Caki2 (cell line): ENCODE measurements at places on chromosomes 1 and 21. TPM values are rescaled to one million over a fixed set of nuclear protein-coding genes. Genes with fewer than 3 reads are reported as not detected.

DNA sequence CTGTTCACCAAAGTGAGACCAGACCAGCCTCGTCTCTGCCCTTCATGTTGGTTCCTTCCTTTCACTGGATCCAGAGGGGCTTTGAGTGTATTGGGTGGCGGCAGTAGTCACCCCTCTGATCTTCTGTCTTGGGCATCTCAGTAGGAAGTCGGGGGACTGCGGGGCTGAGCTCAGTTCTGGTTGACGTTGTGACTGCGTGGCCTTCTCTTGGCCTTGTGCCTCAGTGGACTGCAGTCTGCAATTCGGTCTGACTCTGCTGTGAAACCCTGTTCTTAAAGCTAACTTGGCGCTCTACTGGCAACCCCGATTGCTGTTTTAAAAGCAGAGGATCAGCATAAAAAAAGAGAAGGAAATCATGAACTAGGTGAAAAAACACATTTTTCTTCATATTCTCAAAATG lies 56.7 kb downstream of the SLC37A1 start:
- no peak for DNase-seq

DNA sequence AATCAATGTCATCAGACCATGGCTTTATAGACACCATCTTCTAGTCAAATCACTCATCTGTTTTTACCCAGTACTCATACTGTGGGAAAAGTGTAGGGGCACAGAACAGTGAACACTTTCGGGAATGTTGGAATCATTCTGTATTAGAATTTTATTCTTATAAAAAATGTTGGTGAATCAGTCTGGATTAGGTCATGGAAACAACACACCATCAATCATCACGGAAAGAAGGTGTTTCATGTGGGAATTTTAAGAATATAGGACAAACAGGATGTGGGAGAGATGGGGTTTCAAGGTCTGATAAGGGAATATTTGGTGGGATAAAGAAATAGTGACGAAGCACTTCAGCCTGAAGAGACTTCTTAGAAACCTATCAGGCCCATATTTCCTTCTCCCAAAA lies 17.3 kb downstream of the GBP1 start:
- no peak for DNase-seq

DNA sequence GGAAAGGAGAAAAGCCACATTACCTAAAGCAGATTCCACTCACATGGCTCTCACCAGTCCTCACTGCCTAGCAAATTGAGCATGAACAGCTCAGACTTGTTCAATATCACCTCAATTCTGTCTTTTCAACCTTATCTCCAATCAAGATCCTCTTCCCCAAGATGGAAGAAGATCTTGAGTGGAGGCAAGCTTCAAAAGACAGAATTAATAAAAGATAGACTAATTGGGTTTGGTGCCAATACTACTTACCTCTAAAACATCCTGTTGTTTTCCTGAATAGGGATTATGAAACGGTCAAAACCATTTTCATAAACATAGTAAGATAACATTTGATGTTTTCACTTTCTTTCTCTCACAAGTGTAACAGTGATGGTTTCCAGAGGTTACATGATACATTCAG lies 349.2 kb upstream of the PLD5 start:
- no peak for DNase-seq

Gene CYP4Z1
- total RNA-seq = not detected in 2 replicates

Gene FOXD2
- 1.6 TPM in 2 replicates for total RNA-seq

GRCh38 chr1:23424293-23425192 lies at the start of gene TCEA3:
Gene TCEA3 (minus strand): TSS chr1:23424748. CDS start chr1:23424633, 115 bp downstream.
- no peak for DNase-seq

Gene EDARADD
- not detected in 2 replicates for total RNA-seq

- DNase-seq = no peak
These were observed 577.8 kb downstream of the BRINP3 start for GRCh38 chr1:189899686-189900425.

GRCh38 chr1:201696217-201696761 lies 132.7 kb upstream of the IPO9 start:
- peak; percentile 63 for DNase-seq

DNA sequence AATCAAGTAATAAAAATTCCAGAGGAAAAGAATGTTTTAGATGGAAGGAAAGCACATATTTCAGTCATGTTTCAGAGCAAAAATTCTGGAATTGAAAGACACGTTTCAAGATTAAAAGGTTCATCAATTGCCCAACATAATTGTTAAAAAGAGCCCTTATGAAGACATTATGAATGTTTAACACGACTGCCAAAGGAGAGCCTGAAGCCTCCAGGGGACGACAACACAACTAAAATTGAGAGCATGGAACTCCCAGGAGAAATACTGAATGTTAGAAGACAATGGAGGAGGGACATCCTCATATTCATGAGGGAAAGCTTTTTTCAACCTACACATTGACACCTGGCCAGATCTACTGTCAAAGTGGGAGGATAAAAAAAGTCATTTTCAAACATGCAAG lies 16.0 kb downstream of the OR2T11 start:
- peak; percentile 0 for DNase-seq

Gene CLCC1
- 38.6 and 51.5 TPM in 2 replicates for total RNA-seq

GRCh38 chr1:206002160-206002559 lies 1.0 kb downstream of the RAB7B start:
- no peak for DNase-seq

GRCh38 chr1:198771563-198772153 lies 132.8 kb downstream of the PTPRC start:
- peak; percentile 16 for DNase-seq

DNA sequence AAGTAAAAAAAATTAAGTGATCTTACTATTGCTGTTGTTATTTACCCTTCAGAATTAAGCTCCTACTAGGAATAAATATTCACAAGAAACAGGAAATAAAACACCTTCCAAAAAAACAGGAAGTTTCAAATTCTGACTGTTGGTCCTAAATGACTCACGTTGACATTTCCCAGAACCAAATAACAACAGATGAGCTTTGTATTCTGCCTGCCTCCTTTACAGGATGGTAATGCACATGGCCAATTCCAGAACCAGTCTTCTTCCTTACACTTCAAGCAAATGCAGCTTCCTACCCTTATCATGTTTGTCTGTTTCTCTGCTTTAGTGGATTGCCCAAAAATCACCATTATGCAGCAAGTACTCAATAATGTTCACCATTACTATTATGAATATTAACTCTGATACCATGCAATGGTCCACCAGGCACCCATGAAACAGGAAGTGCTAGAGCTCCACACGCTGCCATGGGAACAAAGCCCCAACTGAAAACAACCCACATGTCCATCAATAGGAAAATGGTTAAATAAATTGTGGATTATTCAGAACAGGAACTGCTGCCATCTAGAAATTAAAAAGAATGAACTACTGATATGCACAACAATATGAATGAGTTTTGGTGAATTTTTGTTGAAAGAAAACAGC lies 8.9 kb downstream of the CASP9 start:
- DNase-seq = no peak

DNA sequence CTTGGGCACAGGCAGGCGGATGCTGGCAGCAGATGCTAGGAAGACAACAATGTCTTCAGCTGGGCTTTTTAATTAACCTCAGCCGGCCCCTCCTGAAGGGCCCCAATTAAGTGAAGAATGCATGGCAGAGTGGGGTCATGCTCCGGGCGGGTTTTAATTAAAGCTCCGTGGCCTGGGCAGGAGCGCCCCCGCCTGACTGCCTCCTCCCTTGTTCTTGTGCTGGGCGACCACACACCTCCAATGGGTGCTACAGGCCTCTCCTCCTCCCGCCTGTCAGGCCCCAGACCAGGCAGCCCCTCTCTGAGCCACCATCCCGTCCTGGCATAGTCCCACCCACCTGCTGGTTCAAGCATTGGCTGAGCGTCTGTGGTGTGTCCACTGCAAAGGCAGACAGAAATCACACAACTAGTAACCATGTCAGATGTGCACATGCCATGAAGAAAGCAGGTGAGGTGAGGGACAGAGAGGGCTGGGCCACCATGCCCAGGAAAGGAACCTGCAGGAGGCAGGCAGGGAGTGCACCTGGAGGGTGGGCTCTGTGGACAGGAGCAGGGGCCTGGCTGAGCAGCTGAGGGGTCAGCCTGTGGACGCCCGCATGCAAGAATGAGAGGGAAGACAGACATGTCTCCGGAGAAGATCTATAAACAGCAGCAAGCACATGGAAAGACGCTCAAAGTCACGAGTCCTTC lies 8.5 kb upstream of the ARF1 start:
- DNase-seq = no peak

Gene S100A7
- total RNA-seq = not detected in 2 replicates

DNA sequence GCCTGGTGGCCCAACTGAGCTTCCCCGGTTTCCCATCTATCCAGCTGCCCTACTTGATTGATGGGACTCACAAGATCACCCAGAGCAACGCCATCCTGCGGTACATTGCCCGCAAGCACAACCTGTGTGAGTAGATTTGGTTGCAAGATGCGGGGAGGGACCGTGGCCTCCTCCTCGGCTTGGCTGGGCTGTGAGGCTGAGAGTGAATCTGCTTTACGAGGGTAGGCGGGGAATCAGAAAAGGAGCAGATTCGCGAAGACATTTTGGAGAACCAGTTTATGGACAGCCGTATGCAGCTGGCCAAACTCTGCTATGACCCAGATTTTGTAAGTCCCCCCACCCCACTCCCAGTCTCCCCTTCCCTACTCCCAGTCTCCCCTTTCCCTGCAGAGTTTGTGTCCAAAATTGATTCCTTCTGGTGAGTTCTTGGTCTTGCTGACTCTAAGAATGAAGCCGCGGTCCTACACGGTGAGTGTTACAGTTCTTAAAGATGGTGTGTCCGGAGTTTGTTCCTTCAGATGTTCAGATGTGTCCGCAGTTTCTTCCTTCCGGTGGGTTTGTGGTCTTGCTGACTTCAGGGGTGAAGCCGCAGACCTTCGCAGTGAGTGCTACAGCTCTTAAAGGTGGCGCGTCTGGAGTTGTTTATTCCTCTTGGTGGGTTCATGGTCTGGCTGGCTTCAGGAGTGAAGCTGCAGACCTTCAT lies 1.5 kb downstream of the GSTM2 start:
- no peak for DNase-seq

GRCh38 chr1:186413319-186413718 lies 37.7 kb downstream of the ODR4 start:
- no peak for DNase-seq

Gene ETV3
- 5.2 and 7.3 TPM in 2 replicates for total RNA-seq

Gene S100A2
- total RNA-seq = 10.0 and 24.4 TPM in 2 replicates

- no peak for DNase-seq
These were observed 1863.5 kb downstream of the MRPL39 start for GRCh38 chr21:23743821-23744220.

- DNase-seq = no peak
These were observed 158.4 kb downstream of the SEC16B start for GRCh38 chr1:177811429-177811828.

Gene YIPF1
- 27.0 and 32.4 TPM in 2 replicates for total RNA-seq

DNA sequence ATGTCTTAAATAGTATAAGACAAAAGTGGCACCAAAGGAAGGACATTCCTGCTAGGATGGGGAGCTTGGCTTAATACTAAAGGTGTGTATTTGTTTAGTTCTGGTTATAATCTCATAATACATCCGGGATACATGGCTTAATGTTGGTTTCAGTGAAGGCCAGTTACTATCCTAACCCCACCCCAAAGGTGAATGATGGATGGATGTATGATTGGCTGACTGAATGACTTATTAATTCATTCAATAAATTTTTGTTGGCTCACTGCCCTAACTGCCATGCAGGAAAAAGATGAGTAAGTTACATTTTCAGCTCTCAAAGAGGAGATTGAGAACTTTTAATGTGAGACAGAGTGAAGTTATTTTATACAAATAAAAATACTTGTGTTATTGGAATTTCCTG lies 52.2 kb downstream of the PHACTR4 start:
- DNase-seq = no peak

Gene PTGFRN
- total RNA-seq = 20.7 and 26.4 TPM in 2 replicates

Gene FCRL5
- total RNA-seq = not detected in 2 replicates

- peak; percentile 72 for DNase-seq
These were observed 96.3 kb downstream of the BCAR3 start for GRCh38 chr1:93585059-93585966.

DNA sequence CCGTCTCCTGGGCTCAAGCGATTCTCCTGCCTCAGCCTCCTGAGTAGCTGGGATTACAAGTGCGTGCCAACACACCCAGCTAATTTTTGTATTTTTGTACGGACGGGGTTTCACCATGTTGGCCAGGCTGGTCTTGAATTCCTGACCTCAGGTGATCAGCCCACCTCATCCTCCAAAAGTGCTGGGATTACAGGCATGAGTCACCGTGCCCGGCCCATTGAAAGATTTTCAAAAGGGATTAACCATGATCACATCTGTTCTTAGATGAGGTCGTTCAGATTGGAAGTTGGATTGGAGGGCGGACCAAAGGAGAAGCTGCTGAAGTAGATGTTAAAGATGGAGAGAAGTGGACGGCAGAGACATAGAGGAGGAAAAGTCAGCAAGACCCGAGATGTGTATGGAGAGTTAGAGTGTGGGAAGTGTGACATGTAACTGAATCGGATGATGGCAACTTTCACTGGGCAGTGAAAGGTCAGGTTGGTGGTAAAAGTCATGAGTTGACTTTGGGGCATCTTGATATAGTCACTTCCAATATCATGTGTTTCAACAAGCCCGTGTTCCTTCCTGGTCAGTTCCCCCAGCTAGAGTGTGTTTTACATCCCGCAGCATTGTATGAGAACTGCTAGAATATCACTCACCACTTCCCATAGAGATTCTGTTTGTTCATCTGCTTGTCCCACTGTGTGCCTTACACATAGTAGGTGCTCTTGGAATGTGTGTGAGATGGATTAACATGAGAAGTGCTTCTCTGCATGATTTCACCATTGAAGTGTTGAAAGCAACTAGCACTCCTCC lies 54.4 kb upstream of the TINAGL1 start:
- DNase-seq = no peak

Gene ANGPTL7
- not detected in 2 replicates for total RNA-seq

Gene KRTAP13-1
- not detected in 2 replicates for total RNA-seq

DNA sequence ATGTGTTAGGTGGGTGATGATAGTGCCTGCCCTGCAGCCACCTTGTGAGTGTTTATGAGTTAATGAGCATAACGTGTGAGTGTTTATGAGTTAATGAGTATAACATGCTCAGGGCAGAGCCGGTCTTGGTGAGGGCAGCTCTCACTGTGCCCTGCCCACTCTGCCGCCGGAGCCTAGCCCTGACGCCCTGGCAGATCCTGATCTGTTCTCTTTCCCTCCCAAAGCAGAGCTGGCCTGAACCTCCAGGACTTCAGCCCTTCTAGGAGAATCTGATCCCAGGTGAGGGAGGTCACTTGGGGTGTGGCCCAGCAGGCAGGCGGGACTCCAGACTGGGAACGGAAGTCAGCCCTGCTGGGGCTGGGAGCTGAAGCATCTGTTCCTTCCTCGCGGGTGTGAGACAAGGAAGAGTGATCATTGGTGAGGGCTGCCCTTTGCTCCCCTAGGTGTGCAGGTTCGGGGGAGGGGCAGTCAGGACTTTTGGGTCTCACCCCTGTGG lies 5.7 kb downstream of the FBLIM1 start:
- DNase-seq = peak; percentile 41

DNA sequence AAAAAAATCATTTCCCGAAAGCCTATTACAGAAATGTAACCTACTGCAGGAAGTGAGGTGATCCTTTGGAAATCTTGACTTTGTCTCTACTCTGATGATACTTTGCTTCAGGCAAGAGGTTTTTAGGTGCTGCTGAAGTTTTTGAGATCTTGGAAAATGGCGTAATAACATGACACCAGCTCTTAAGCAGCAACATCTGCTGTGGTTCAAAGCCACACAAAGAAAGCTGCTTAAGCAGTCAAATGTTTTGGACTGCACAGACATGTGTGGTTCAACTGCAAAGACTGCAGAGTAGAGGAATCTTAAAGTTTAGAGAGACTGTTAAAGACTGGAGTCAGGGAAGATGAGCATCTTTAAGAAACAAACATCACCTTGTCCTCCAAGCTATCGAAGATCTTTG lies 139.0 kb downstream of the RASAL2 start:
- DNase-seq = no peak

- DNase-seq = no peak
These were observed 82.2 kb upstream of the DPT start for GRCh38 chr1:168811176-168811575.
